ENCODE measurements at places on chromosomes 12 and 14. TPM values are rescaled to one million over a fixed set of nuclear protein-coding genes. Genes with fewer than 3 reads are reported as not detected.

DNA sequence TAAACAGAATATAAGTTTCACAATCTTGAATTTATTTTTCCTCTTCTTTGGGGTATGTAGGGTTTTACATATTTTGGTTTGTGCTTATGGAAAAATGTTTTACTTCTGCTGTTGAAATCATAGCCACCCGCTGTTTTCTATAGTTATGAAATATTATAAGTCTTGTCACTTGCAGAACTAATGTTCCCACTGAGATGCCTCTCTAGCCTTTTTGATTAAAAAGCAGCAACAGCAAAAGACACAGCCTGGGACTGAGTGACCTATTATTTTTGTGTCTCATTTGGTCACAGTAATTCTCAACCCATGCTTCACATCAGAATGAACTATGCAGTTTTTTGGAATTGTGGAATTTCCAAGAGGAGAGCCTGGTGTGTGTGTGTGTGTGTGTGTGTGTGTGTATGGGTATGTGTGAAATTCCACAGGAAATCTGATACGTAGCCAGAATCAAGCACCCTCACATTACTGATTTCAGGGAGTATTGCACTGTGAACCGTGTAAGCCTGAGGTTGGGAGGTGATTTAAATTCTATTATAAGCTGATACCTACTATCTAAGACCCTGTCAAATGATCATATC is 55.7 kb upstream of the FRMD6 start:
- no peak overlapping the region for H3K4me3 ChIP-seq
- DNase-seq, result no peak
- H3K36me3 ChIP-seq, result no peaks in the 10 kb centered on the region
- H3K27me3 ChIP-seq, result peaks cover 28% of the 10 kb centered on the region

DNA sequence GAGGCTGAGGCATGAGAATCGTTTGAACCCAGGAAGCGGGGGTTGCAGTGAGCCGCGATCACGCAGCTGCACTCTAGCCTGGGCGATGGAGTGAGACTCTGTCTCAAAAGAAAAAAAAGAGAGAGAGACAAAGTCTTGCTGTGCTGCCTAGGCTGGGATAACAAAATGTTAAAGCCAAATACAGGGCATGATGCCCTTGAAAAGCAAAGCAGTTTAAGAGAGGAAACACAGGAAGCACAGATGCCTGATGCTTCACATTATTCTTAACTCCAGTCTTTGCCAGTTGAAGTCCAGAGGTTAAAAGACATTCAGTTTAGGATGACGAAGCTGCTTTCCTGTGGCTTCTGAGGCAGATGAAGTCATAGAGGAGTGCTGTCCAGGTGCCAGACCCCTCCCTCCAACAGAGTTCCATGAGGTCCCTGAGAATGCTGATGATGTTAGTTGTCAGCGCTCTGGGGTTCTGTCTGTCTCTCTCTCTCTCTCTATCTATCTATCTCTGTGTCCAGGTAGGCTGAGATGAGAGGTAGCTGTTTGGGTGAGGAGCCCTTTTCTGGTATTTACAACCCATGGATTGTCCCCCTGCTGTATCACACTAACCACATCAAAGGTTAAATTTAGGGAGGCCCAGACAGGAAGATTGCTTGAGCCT is 4.9 kb upstream of the MRPL52 start:
- no peaks in the 10 kb centered on the region for H3K36me3 ChIP-seq
- peak overlapping the region; percentile 35 for H3K4me3 ChIP-seq
- no peak overlapping the region for H3K27ac ChIP-seq
- H3K27me3 ChIP-seq, result peaks cover 18% of the 10 kb centered on the region
- peaks cover 23% of the 10 kb centered on the region for H3K4me1 ChIP-seq
- DNase-seq, result no peak

Gene SLC10A1
- not detected for total RNA-seq

Gene TSPAN8
- not detected for total RNA-seq

DNA sequence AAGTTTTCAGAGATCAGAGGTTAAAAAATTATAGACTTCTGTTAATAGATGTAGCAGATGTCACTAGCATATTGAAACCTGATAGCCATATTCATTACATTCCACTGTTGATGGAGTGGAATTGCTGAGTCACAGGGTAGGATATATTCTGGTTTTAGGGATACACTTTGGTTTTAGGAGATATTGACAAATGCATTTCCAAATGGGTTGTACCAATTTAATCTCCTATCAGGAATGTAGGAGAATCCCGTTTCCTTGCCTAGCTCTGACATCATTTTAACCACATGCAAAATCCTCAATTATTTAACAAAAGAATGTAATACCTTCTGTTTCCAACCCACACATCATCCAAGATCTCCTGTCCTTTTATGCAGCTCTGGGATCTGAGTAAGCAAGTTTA is 30.7 kb upstream of the ESR2 start:
- H3K36me3 ChIP-seq, result peaks cover 4% of the 10 kb centered on the region
- no peaks in the 10 kb centered on the region for H3K4me1 ChIP-seq
- H3K27me3 ChIP-seq, result peaks cover 16% of the 10 kb centered on the region
- no peak for DNase-seq
- H3K27ac ChIP-seq, result no peak overlapping the region
- H3K4me3 ChIP-seq, result no peak overlapping the region

DNA sequence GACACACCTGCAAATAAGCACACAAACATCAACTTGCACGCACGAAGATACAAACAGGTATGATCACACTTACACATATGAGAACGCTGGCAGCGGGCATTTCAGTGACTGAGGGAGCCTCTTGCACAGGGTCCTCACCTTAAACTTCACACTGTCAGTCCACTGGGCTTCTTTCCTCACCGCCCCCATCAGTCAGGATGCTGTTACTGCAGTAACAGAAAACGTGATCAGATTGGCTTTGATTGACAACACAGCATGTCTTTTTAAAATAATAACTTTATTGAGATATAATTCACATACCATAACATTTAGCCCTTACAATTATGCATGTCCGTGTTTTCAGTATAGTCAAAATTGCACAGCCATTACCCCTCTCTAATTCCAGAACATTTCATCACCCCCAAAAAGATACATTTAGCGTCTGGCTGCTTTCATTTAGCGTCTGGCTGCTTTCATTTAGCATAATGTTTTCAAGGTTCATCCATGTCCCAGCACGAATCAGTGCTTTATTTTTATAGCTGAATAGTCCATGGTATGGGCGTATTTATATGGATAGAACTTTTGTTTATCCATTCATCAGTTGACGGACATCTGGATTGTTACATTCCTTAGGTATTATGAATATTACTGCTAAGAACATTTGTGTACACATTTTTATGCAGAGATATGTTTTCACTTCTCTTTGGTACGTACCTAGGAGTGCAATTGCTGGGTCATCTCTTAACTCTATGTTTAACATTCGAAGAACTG is 8.4 kb downstream of the CCDC197 start:
- H3K4me3 ChIP-seq, result no peak overlapping the region
- H3K4me1 ChIP-seq, result peaks cover 43% of the 10 kb centered on the region
- no peaks in the 10 kb centered on the region for H3K36me3 ChIP-seq
- H3K27ac ChIP-seq, result no peak overlapping the region

Gene KRT71
- total RNA-seq, result not detected

Gene TAS2R42
- not detected for total RNA-seq

Gene ADAM21
- total RNA-seq, result not detected

- no peaks in the 10 kb centered on the region for H3K4me1 ChIP-seq
- H3K27me3 ChIP-seq, result no peaks in the 10 kb centered on the region
- H3K27ac ChIP-seq, result no peak overlapping the region
- H3K4me3 ChIP-seq, result no peak overlapping the region
- no peaks in the 10 kb centered on the region for H3K36me3 ChIP-seq
Measured at GRCh38 chr12:30462249-30462648, 233.4 kb downstream of the IPO8 start.

DNA sequence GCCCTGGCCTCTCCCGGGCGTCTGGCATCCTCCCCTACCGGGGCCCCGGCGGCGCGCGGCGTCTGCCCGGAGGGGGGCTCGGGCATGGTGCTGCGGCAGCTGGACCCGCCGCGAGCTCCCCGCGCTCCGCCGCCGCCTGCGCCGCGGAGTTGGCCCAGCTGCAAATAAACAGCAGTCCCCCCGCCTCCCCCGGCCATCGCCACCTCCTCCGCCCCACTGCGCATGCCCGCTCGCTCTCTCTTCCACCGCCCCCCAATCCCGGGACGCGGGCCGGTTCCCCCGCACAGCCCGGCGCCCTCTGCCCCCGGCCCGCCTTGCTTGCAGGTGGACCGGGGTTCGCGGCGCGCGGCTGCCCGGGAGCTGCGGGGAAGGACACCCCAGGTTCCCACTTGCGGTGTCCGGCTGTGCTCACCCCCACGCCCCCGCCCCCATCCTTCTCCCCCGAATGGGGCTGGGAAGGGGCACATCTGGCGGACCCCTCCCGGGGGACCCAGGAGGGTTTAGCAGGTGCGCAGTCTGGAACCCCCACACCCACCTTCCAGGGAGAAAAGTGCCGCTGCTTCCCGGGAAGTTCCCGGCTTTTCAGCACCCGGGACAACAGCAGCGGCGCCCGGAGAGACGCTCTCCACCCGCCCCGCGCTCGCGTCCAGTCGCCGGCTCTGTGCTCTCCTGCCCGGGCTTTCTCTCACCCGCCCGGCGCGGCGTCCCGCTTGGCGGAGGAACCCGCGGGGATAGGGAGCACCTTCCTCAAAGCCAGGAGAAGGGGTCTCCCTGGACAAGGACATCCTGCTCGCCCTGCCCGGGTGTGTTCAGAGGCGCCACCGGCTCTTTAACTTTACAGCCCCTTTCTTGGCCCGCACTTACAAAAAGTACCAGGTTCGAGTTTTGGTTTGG is at the start of gene TMTC1:
TMTC1 (minus strand) TSS at position 170 of the 894 bp plus-strand sequence. CDS start 191 bp downstream, outside the sequence.
- peak within 1 kb of the TSS; percentile 25 for H3K4me3 ChIP-seq
- no peaks in the 10 kb centered on the region for H3K36me3 ChIP-seq
- H3K27ac ChIP-seq, result no peak within 1 kb of the TSS

Gene STON2
- total RNA-seq, result not detected

GRCh38 chr12:52514471-52515318 is 5.5 kb downstream of the KRT5 start:
- peaks cover 1% of the 10 kb centered on the region for H3K36me3 ChIP-seq
- no peak overlapping the region for H3K4me3 ChIP-seq
- no peak overlapping the region for H3K27ac ChIP-seq
- no peak for DNase-seq
- H3K4me1 ChIP-seq, result no peaks in the 10 kb centered on the region

- H3K27me3 ChIP-seq, result peaks cover 8% of the 10 kb centered on the region
- no peaks in the 10 kb centered on the region for H3K36me3 ChIP-seq
- H3K27ac ChIP-seq, result no peak overlapping the region
- H3K4me1 ChIP-seq, result no peaks in the 10 kb centered on the region
- DNase-seq, result no peak
- H3K4me3 ChIP-seq, result no peak overlapping the region
Measured at GRCh38 chr12:113762882-113763816, 203.0 kb downstream of the RBM19 start.

DNA sequence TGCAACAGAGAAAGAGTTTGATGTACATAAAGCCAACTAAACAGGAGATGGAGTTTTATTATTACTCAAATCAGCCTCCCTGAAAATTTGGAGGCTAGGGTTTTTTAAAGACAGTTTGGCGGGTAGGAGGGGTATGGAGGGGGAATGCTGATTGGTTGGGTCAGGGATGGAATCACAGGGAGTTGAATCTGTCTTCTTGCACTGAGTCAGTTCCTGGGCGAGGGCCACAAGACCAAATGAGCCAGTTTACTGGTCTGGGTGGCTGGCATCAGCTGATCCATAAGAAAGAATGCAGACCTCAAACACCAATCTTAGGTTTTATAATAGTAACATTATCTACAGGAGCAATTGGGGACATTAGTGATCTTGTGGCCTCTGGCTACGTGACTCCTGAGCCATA is 64.9 kb downstream of the RIN3 start:
- peaks cover 58% of the 10 kb centered on the region for H3K36me3 ChIP-seq
- no peaks in the 10 kb centered on the region for H3K27me3 ChIP-seq
- no peak overlapping the region for H3K4me3 ChIP-seq
- no peak for DNase-seq

Gene PTPRO
- 3.7 TPM for total RNA-seq

Gene CNTN1
- total RNA-seq, result not detected

- no peaks in the 10 kb centered on the region for H3K27me3 ChIP-seq
- peaks cover 22% of the 10 kb centered on the region for H3K4me1 ChIP-seq
- peaks cover 2% of the 10 kb centered on the region for H3K36me3 ChIP-seq
- H3K27ac ChIP-seq, result no peak overlapping the region
- no peak for DNase-seq
Measured at GRCh38 chr12:109861689-109862314, 18.5 kb downstream of the GLTP start.
